ENCODE measurements at places on chromosomes 12 and 14. TPM values are rescaled to one million over a fixed set of nuclear protein-coding genes. Genes with fewer than 3 reads are reported as not detected.

Gene CD163
- 0.89 TPM for total RNA-seq

Gene VWF
- 0.55 TPM for total RNA-seq

Gene CLEC1B
- 0.94 TPM for total RNA-seq

Gene PMEL
- 0.63 TPM for total RNA-seq

DNA sequence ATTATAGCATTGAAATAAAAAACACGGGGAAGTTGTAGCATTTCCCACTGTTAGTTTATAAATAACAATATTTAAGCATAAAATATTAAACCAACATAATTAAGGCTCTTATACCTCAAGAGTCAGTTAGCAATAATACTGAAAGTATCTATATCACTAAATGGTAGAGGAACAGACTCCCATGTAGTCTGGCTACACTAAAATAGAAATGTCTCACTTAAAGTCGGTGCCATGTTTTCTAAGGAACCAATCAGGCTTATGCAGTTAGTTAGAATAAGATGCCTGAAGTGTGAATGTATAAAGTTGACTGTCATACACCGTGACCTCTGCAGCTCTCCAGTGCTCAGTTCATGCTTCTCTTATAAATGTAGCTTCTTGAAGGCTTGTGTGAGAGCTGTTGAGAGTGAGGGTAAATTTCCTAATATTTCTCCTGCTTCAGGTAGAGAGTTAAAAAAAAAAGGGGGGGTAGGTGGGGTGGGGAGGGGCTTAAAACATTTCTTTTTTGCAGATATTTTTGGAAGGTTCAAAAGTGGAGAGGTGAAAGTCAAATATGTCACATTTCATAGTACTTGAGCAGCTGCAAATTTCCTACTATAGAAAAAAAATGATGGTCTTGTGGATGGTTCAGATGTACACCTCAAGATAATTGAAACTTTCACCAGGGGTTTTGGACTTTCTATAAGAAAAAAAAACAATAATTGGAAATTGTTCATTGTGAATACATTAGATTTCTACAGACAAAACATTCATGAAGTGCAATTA is 64.5 kb downstream of the PTCSC3 start:
- H3K36me3 ChIP-seq = no peaks in the 10 kb centered on the region
- H3K27me3 ChIP-seq = peaks cover 32% of the 10 kb centered on the region
- H3K4me1 ChIP-seq = no peaks in the 10 kb centered on the region
- no peak for DNase-seq
- H3K4me3 ChIP-seq = no peak overlapping the region

DNA sequence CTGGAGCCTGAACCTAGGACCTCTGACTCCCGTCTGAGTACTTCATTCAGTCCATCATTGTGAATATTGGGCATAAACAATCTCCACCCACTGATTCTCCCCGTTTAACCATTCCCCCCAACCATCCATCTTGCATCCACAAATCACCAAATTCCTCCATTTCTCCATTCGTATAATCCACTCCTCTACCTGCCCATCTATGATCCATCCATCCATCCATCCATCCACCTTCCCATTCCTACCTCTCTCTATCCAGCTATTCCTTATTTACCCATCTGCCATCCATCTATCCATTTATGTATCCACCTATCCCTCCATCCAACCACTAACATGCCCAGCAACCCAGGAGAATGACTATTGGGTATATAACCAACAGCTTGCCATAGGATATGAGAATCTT is 87.5 kb downstream of the CALM1 start:
- H3K4me1 ChIP-seq = peaks cover 11% of the 10 kb centered on the region
- peak overlapping the region; percentile 0 for H3K4me3 ChIP-seq
- peaks cover 31% of the 10 kb centered on the region for H3K27me3 ChIP-seq
- no peak overlapping the region for H3K27ac ChIP-seq
- no peak for DNase-seq

- H3K27ac ChIP-seq = no peak overlapping the region
- DNase-seq = no peak
- H3K36me3 ChIP-seq = no peaks in the 10 kb centered on the region
- peaks cover 4% of the 10 kb centered on the region for H3K4me1 ChIP-seq
Observed at GRCh38 chr14:23638414-23639047, 2.4 kb downstream of the DHRS2 start.

DNA sequence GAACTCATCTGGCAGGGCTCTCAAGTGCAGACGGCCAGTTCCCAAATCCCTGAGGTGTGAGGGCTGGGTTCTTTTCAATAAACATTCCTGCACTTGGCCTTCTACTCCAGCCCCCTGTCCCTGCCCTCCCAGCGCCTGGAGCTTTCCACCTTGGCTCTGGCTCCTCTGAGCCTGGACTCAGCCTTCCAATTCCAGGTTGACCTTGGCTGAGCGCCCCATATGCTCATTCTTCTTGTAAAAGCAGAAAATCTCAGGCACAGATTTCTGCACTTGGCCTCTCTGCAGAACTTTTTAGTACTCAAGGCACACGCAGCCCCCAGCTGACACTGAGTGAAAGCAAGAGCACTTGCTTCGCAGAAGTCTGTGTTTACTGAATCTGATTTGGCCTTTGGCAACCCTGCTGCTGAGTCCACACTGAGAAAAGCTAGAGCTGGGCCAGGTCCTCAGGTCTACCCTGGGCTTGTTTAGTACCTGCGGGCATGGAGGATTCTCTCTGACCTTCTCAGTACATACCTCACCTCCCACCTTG is 222.7 kb downstream of the MSRB3 start:
- H3K27ac ChIP-seq = no peak overlapping the region
- DNase-seq = no peak
- no peak overlapping the region for H3K4me3 ChIP-seq
- no peaks in the 10 kb centered on the region for H3K4me1 ChIP-seq

- H3K27ac ChIP-seq = no peak overlapping the region
- peaks cover 17% of the 10 kb centered on the region for H3K4me1 ChIP-seq
- no peak for DNase-seq
- no peaks in the 10 kb centered on the region for H3K27me3 ChIP-seq
- H3K4me3 ChIP-seq = no peak overlapping the region
Observed at GRCh38 chr12:690466-690865, 27.2 kb upstream of the NINJ2 start.

DNA sequence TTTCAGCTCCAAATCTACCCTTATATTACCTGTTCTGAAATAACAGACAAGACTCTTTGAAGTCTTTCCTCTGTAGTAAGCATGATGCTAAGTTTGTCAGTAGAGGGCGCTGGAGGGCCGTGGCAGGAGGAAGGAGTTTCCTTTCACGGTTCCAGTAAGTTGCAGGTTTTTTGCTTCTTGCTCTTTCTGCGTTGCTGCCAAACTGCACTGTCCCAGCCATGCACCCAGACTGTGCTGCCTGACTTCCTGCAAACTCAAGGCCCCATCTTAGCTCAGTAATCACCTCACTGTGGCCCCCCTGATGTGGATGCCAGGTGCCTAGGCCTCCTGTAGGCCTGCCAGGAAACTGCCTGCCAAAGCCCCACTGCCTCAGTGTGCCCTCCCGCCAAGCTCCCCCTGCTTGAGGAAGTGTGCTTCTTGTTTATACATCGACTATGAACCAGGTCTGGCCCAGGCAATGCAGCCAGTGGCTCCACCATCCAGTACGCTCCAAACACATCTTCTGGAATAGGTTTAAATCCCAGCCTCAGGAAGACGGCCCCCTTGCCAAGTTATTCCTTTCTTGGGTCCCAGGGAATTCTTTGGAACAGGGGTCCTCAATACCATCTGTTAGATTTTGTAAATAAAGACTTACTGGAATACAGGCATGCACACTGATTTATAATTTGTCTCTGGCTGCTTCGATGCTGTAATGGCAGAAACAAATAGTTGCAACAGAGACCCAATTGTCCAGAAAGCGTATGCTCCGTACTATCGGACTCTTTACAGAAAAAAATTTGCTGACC is 193.7 kb upstream of the LRIG3 start:
- no peak overlapping the region for H3K4me3 ChIP-seq
- DNase-seq = peak; percentile 12
- no peaks in the 10 kb centered on the region for H3K36me3 ChIP-seq

- H3K4me1 ChIP-seq = no peaks in the 10 kb centered on the region
- DNase-seq = no peak
- H3K4me3 ChIP-seq = no peak overlapping the region
- no peak overlapping the region for H3K27ac ChIP-seq
Observed at GRCh38 chr12:105706321-105706972, 376.0 kb downstream of the C12orf75 start.

DNA sequence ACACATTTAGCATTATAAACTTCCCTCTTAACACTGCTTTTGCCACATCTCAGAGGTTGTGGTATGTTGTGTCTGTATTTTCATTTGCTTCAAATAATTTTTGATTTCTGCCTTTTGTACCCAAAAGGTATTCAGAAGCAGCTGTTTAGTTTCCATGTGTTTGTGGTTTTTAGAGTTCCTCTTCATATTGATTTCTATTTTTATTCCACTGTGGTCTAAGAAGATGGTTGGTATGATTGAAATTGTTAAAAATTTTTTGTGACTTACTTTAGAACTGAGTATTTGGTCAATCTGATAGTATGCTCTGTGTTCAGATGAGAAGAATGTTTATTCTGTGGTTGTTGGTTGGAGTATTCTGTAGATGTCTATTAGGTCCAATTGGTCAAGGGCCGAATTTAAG is 76.4 kb downstream of the IFNG-AS1 start:
- H3K36me3 ChIP-seq = peaks cover 2% of the 10 kb centered on the region
- no peak for DNase-seq
- no peak overlapping the region for H3K4me3 ChIP-seq
- no peaks in the 10 kb centered on the region for H3K27me3 ChIP-seq

DNA sequence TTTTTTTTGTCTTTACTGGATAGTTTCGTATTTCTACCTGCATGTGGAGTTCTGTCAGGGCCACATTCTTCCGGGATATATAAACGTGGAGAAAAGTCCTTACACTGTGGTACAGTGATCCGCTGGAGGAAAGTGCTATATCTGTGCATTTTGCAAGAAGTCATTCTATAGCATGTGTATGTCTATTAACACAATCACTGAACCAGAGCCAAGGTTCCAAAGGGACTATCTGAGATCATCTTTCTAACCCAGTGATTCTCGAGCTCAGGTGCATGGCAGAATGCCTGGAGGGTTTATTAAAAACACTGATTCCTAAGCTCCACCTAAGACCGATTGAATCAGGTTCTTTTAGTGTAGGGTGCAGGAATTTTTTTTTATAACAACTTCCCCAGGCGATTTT is 354.0 kb downstream of the NRXN3 start:
- no peaks in the 10 kb centered on the region for H3K36me3 ChIP-seq
- no peak overlapping the region for H3K4me3 ChIP-seq
- H3K27ac ChIP-seq = no peak overlapping the region
- DNase-seq = no peak
- no peaks in the 10 kb centered on the region for H3K4me1 ChIP-seq
- no peaks in the 10 kb centered on the region for H3K27me3 ChIP-seq

- peaks cover 5% of the 10 kb centered on the region for H3K36me3 ChIP-seq
- peak overlapping the region; percentile 98 for H3K27ac ChIP-seq
- DNase-seq = no peak
- H3K4me3 ChIP-seq = peak overlapping the region; percentile 63
Observed at GRCh38 chr14:97456958-97457357, 659.8 kb downstream of the VRK1 start.

- H3K27me3 ChIP-seq = no peaks in the 10 kb centered on the region
- H3K36me3 ChIP-seq = no peaks in the 10 kb centered on the region
- DNase-seq = no peak
- H3K4me1 ChIP-seq = no peaks in the 10 kb centered on the region
- no peak overlapping the region for H3K4me3 ChIP-seq
Observed at GRCh38 chr14:105156414-105157375, 11.9 kb downstream of the JAG2 start.

GRCh38 chr12:4269279-4269991 is 4.1 kb upstream of the CCND2 start:
- H3K36me3 ChIP-seq = no peaks in the 10 kb centered on the region
- peaks cover 10% of the 10 kb centered on the region for H3K27me3 ChIP-seq
- H3K4me3 ChIP-seq = peak overlapping the region; percentile 97
- peak overlapping the region; percentile 97 for H3K27ac ChIP-seq
- DNase-seq = peak; percentile 81
- peaks cover 14% of the 10 kb centered on the region for H3K4me1 ChIP-seq

DNA sequence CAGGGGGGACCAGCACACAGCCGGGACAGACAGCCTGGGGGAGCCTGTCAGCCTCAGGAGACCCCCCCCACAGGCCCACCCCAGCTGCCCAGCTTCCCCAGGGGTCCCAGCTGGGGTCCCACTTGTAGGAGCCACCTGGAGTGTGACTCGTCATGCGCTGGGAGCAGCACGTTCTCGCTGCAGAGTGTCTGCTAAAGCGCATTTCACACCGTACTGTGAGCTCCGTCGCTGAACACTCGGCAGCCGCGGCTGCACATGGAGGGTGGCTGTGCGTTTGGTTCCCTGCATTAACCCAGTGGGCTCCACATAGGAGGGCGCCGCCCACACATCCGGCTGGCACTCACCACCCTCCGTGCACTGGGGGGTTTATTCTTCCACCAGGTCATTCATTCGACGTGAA is 56.7 kb downstream of the FBRSL1 start:
- no peak for DNase-seq
- no peak overlapping the region for H3K4me3 ChIP-seq
- H3K4me1 ChIP-seq = peaks cover 12% of the 10 kb centered on the region
- peaks cover 6% of the 10 kb centered on the region for H3K36me3 ChIP-seq

DNA sequence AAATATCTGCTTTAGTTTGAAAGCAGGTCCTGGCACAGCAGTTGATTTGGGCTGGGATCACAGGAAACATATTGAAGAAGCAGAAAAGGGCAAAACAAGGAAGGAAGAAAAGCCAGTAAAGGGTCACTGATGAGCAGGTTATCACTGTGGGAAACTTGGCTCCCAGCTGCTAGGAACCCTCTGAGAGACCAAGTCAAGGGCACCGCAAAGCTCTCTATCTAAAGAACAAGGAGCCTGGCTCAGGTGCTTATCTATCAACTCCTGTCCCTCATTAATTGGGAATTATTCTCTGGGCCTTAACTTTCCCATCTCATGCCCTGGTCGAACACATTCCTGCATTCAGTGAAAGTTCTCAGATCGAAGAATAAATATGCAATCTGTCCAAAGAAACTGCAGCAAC is 450.9 kb upstream of the RPL10L start:
- no peak for DNase-seq
- no peaks in the 10 kb centered on the region for H3K27me3 ChIP-seq
- no peaks in the 10 kb centered on the region for H3K4me1 ChIP-seq
- no peak overlapping the region for H3K4me3 ChIP-seq
- no peaks in the 10 kb centered on the region for H3K36me3 ChIP-seq
- H3K27ac ChIP-seq = no peak overlapping the region

DNA sequence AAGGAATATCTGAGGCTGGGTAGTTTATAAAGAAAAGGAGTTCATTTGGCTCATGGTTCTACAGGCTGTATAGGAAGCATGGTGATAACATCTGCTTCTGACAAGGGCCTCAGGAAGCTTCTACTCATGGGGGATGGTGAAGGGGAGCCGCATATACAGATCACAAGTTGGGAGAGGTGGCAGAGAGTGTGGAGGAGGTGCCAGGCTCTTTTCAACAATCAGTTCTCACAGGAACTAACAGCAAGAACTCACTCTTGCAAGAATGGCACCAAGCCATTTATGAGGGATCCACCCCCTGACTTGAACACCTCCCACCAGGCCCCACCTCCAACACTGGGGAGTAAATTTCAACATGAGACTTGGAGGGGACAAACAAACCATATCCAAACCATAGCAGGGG is 3.5 kb upstream of the TSPAN11 start:
- no peak for DNase-seq
- H3K36me3 ChIP-seq = no peaks in the 10 kb centered on the region
- peaks cover 5% of the 10 kb centered on the region for H3K4me1 ChIP-seq
- H3K27ac ChIP-seq = no peak overlapping the region
- H3K27me3 ChIP-seq = peaks cover 36% of the 10 kb centered on the region

GRCh38 chr12:32821710-32822109 is 66.0 kb upstream of the YARS2 start:
- H3K4me3 ChIP-seq = no peak overlapping the region
- peaks cover 27% of the 10 kb centered on the region for H3K27me3 ChIP-seq
- no peak overlapping the region for H3K27ac ChIP-seq
- no peaks in the 10 kb centered on the region for H3K36me3 ChIP-seq
- no peaks in the 10 kb centered on the region for H3K4me1 ChIP-seq
- no peak for DNase-seq
